ENCODE measurements at places on chromosomes 11 and 22. TPM values are rescaled to one million over a fixed set of nuclear protein-coding genes. Genes with fewer than 3 reads are reported as not detected.

Gene CYTH4
- total RNA-seq: not detected

Gene FGF4
- total RNA-seq: not detected

Gene GLYATL2
- not detected for total RNA-seq

Gene CHRM1
- 1.3 TPM for total RNA-seq

Gene MS4A8
- total RNA-seq: not detected

Gene TRIM49
- not detected for total RNA-seq

Gene SIRT3
- total RNA-seq: 24.9 TPM

Gene CCDC116
- total RNA-seq: not detected

Gene DDX17
- total RNA-seq: 311 TPM

Gene AGBL2
- total RNA-seq: not detected

Gene NCF4
- not detected for total RNA-seq

Gene RPL27A
- total RNA-seq: 1,350 TPM

Gene RFPL1
- total RNA-seq: not detected

Gene MCAT
- total RNA-seq: 19.0 TPM

Gene MISFA
- not detected for total RNA-seq

Gene PKDREJ
- not detected for total RNA-seq

Gene GNAZ
- 12.8 TPM for total RNA-seq

Gene KMT5B
- total RNA-seq: 13.8 TPM

Gene KRTAP5-1
- total RNA-seq: not detected

Gene TSGA10IP
- not detected for total RNA-seq

Gene NOX4
- total RNA-seq: not detected
